CD4-positive, CD25-positive, alpha-beta regulatory T cell (primary cell): ENCODE measurements at places on chromosomes 11 and 22. TPM values are rescaled to one million over a fixed set of nuclear protein-coding genes. Genes with fewer than 3 reads are reported as not detected.

Gene CSTPP1
- total RNA-seq, result 15.5 TPM

Gene TOLLIP
- total RNA-seq, result 60.0 TPM

Gene VSIG10L2
- total RNA-seq, result not detected

Gene CCDC73
- total RNA-seq, result not detected

Gene GGT1
- total RNA-seq, result 23.4 TPM

Gene XKR3
- not detected for total RNA-seq

Gene LGR4
- total RNA-seq, result 2.7 TPM

Gene PATE2
- total RNA-seq, result not detected

Gene OR51A2
- not detected for total RNA-seq

Gene MYO7A
- 0.84 TPM for total RNA-seq

Gene TRIM48
- not detected for total RNA-seq

Gene CD6
- total RNA-seq, result 398 TPM

Gene NOX4
- not detected for total RNA-seq

Gene SHANK3
- 0.67 TPM for total RNA-seq

Gene SMC1B
- not detected for total RNA-seq

Gene GVQW3
- 2.7 TPM for total RNA-seq

Gene OR6A2
- total RNA-seq, result not detected

Gene MIAT
- total RNA-seq, result 305 TPM

Gene OR51I1
- not detected for total RNA-seq

Gene CCDC116
- not detected for total RNA-seq

Gene KRTAP5-2
- total RNA-seq, result 0.35 TPM

Gene KRTAP5-10
- not detected for total RNA-seq

Gene ANKK1
- 0.89 TPM for total RNA-seq
